ENCODE measurements at places on chromosomes 7 and 10. TPM values are rescaled to one million over a fixed set of nuclear protein-coding genes. Genes with fewer than 3 reads are reported as not detected.

GRCh38 chr7:20839196-20839735, 52.6 kb upstream of the SP8 start:
- no peak for DNase-seq

RARRES2 gene
- 235 TPM for total RNA-seq

GRCh38 chr7:37822946-37823345, 25.5 kb upstream of the NME8 start:
- no peak for DNase-seq

DNA sequence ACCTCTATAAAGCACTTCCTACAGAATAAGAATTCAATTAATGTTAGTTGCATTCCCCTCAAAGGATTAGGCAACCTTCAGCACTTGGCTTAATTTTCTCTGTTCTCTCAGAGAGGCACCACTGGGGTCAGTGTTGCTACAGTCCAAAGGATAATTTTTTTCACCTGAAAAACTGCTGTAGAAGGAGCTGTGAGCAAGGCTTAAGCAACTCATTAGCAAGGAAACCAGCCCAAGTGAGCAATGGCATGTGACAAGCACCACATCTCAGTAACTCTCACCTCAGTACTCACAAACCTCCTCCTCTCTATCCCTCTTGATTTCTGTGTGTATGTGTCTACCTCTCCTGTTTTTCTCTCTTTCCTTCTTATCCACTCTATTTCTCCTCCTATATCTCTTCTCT, 55.9 kb downstream of the DGKI start:
- no peak for DNase-seq

GRCh38 chr7:143005632-143006260, 21.2 kb downstream of the OR9A2 start:
- no peak for DNase-seq

DNA sequence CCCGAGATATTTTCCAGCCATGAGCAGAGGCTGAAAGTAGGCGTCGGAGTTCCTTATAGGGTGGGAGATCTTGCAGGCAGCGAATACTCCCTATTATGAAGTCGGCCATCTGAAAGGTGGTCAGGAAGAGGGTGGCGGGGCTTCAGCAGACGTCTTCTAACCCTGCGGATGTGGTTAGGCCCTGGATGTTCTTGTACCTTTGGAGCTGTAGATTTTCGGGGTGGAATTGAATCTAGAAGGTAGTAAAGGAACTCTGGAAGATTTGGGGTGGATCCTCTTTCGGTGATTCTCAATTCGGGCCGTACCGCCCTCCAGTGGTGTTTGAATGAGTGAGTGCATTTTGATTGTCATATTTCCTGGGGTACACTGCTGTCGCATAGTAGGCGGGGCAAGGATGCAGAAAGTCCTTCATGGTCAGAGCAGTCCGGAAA, 635 bp downstream of the NUP205 start:
- DNase-seq: peak; percentile 45

DNA sequence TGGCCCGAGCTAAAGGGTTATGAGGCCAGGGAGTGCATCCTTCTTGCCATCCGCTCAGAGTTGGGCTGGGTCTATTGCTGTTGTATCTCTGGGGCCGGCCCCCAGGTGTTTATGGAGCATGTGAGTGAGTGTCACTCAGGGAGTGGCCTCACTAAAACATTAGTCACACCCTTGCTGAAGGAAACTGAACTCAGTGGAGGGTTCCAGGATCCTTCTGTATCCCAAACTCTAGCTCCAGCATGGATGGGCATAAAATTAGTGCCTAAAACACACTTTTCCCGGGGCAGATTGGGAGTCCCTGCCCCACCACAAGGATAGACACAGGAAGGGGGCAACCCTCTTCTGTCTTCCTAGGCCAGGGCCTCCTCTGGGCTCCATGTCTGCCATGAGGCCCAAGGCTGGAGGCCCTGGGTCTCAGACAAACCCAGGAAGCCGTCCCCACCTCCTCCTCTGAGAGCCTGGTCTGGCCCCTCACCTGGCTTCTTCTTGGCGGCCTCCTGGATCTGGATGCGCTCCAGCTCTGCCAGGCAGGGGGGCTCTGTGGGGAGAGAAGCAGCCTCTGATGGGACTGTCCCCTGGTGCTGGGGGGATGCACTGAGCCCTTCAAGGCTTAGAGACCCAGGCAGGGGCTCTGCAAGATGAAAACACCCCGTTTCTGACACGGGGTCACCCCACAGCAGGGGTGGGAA, 24.5 kb downstream of the SPOCK2 start:
- DNase-seq: no peak

DNA sequence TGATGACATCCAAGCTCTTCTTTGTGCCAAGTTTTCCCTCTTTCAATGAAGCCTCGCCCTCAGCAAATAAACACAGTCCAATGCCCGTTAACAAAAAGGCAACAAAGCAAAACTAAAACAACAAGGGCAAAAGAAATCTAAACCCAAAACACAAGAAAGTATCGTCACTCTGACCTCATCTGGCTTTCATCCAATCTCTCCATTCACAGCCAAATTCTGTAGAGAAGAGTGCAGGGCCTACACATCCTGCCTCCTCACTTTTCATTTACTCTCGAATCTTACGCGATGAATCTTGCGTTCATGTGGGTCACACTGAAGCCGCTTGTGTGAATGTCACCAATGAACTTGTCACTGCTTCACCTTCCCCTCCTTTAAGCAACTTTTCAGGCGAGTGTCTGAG, 15.9 kb upstream of the AKR1E2 start:
- no peak for DNase-seq

RPEL1 gene
- total RNA-seq: not detected

CPSF4 gene
- 30.8 TPM for total RNA-seq

GRCh38 chr7:960269-960871, 5.9 kb upstream of the ADAP1 start:
- no peak for DNase-seq

OR2A1 gene
- total RNA-seq: 0.95 TPM

- DNase-seq: no peak
Measured at GRCh38 chr7:27462575-27463270, 200.0 kb downstream of the HIBADH start.

DNA sequence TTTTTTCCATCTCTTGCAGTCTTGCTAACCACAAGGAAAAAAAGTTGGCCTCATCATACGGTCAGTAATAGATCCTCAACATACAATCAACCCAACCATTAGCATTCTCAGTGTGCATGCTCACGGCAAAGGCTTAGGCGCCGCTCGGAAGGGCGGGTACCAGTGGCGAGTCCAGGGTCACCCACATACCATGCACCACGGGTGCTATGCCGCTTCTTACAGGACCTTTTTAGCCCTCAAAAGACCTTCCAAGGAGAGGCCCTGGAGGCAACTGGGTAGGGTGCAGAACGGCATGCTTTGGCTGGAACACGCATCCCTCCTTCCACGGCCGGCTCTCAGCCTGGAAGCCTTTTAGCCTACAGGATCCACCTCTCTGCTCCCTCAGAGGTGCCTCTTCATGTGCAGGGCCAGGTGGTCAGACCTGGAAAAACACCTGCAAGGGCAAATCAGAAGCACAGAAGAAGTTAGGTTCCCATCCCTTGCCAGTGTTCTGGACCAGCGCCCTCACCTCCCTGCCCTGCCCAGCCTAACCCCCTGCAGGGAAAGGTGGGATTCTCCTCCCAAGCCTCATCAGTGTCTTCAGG, 5.8 kb downstream of the KLF6 start:
- no peak for DNase-seq

FXYD4 gene
- not detected for total RNA-seq

- no peak for DNase-seq
Measured at GRCh38 chr10:23293145-23293724, 51.4 kb downstream of the C10orf67 start.

GRCh38 chr7:7051206-7051877, 131.0 kb upstream of the C1GALT1 start:
- no peak for DNase-seq

- no peak for DNase-seq
Measured at GRCh38 chr10:7192061-7192460, 218.8 kb downstream of the SFMBT2 start.

OR2A42 gene
- total RNA-seq: 1.0 TPM

ACTA2 gene
- 168 TPM for total RNA-seq

GRCh38 chr10:24223953-24224352, 15.0 kb downstream of the KIAA1217 start:
- no peak for DNase-seq

- no peak for DNase-seq
Measured at GRCh38 chr10:3757638-3758490, 27.1 kb downstream of the KLF6 start.

DNA sequence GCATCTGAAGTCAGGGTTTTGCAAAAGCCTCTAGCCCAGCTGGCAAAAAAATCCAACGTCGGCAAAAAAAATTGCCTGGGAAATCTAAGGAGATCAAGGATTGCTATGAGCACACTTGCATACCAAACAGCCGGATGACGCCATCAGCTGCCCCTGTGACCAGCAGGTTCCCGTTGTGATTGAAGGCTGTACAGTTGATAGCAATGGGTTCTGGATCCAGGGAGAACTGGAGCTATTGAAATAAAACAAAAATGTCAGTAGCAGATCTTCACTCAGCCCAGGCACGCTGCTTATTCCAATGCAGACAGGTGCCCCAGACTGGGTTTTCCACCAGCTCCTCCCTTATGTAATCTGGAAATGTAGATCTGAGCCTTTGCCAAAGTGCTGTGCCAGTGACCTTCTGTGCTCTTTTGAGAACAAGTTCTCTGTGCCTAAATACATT, 18.7 kb upstream of the CYREN start:
- DNase-seq: no peak

GRCh38 chr7:107232568-107233090, 63.8 kb downstream of the HBP1 start:
- DNase-seq: no peak

DNA sequence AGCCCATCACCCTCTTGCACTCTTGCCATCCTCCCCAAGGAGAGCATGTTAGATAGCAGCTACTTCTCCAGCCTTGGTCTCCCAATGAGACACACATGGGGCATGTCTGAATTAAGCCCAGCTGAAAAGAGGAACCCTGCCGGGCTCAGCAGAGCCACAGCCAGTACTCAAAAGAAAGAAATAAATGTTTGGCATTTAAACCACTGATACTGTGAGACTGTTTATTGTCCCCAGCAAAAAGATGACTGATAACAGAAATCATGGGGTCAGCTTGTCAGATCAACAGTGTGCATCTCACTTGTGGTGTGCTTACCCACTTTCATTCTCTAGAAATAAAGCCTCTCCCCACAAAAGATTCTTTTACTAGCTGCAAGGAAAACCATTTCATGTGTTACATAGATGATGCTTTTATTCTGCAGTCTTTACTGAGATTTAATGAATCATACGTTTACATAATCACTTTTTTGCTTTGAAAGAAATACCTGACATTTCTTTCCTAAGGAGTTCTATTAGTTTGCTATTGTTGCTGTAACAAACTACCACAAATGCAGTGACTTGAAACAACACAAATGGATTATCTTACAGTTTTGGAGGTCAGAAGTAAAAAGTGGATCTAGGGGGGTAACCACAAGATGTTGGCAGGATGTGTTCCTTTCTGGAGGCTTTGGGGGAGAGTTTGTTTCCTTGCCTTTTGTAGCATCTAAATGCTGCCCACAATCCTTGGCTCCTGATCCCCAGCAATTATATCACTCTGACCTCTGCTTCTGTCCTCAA, 20.9 kb downstream of the ANKRD7 start:
- no peak for DNase-seq

GIMAP1 gene
- 2.1 TPM for total RNA-seq

GRCh38 chr10:5895365-5895764, 5.3 kb downstream of the FBH1 start:
- no peak for DNase-seq

OPALIN gene
- total RNA-seq: not detected
